ENCODE measurements at places on chromosomes 16 and 17. TPM values are rescaled to one million over a fixed set of nuclear protein-coding genes. Genes with fewer than 3 reads are reported as not detected.

B4GALNT2 gene
- not detected for total RNA-seq

OGFOD1 gene
- total RNA-seq = 40.2 TPM

COPS3 gene
- total RNA-seq = 77.3 TPM

KRT20 gene
- not detected for total RNA-seq

OTOP2 gene
- total RNA-seq = not detected

CACNG4 gene
- total RNA-seq = 0.08 TPM

CTF1 gene
- 0.75 TPM for total RNA-seq

ETV4 gene
- 0.08 TPM for total RNA-seq

KCNH6 gene
- total RNA-seq = 0.09 TPM

ABHD15 gene
- total RNA-seq = 5.6 TPM

DNA sequence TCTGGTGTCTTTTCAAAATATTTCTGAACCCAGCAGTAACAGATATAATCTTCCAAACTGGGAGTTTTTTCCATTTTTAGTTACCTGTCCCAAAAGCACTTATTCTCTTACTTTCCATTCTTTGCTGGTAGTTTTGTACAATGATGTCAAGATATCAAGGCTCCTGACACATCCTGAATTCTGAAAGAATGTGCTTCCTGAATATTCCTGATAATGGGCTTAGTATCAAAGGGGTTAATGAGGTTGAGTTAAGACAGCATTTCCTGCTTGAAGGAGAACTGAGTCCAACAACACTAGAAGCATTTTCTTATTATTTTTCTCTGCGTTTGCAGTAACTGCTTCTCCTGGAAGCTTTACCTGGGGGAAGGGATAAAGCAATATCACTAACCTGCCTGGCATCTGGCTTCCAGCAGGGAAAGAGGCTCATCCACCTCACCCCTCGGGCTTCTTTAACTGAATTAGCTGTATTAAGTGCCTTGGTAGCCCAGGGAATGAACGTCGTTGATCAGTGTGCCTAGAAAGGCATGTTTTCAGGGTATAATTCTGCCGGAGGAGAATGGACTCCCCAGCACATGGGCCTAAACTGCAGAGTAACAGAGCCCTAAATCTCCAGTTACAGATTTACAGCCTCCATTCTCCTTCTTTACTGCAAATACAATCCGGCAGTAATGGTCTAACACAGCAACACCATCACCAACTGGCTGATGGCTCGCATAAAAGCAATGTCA, 134.4 kb downstream of the SNX11 start:
- H3K36me3 ChIP-seq = no peaks in the 10 kb centered on the region
- no peaks in the 10 kb centered on the region for H3K4me1 ChIP-seq
- no peak overlapping the region for H3K27ac ChIP-seq
- no peak overlapping the region for H3K4me3 ChIP-seq

- DNase-seq = no peak
- H3K27me3 ChIP-seq = no peaks in the 10 kb centered on the region
- no peak overlapping the region for H3K27ac ChIP-seq
Measured at GRCh38 chr16:800834-801511, 439 bp upstream of the GNG13 start.

- no peaks in the 10 kb centered on the region for H3K27me3 ChIP-seq
- no peaks in the 10 kb centered on the region for H3K36me3 ChIP-seq
- H3K4me1 ChIP-seq = no peaks in the 10 kb centered on the region
- H3K27ac ChIP-seq = no peak overlapping the region
- DNase-seq = no peak
- no peak overlapping the region for H3K4me3 ChIP-seq
Measured at GRCh38 chr16:13336335-13336734, 434.9 kb downstream of the SHISA9 start.

GRCh38 chr16:87690911-87691685, 74.7 kb downstream of the KLHDC4 start:
- H3K36me3 ChIP-seq = no peaks in the 10 kb centered on the region
- no peaks in the 10 kb centered on the region for H3K4me1 ChIP-seq
- H3K27me3 ChIP-seq = no peaks in the 10 kb centered on the region

GRCh38 chr17:50848039-50848438, 12.7 kb downstream of the WFIKKN2 start:
- no peak overlapping the region for H3K27ac ChIP-seq
- H3K4me1 ChIP-seq = peaks cover 11% of the 10 kb centered on the region
- DNase-seq = no peak
- H3K27me3 ChIP-seq = no peaks in the 10 kb centered on the region

GRCh38 chr16:17101646-17102045, 369.1 kb downstream of the XYLT1 start:
- H3K4me3 ChIP-seq = no peak overlapping the region
- H3K27me3 ChIP-seq = no peaks in the 10 kb centered on the region
- H3K27ac ChIP-seq = no peak overlapping the region
- no peak for DNase-seq
- no peaks in the 10 kb centered on the region for H3K36me3 ChIP-seq

GRCh38 chr17:49755663-49756283, 8.2 kb downstream of the FAM117A start:
- H3K27ac ChIP-seq = no peak overlapping the region
- H3K36me3 ChIP-seq = peaks cover 3% of the 10 kb centered on the region
- H3K27me3 ChIP-seq = no peaks in the 10 kb centered on the region
- no peaks in the 10 kb centered on the region for H3K4me1 ChIP-seq
- DNase-seq = no peak

GRCh38 chr16:75092777-75093176, 23.8 kb downstream of the LDHD start:
- H3K27me3 ChIP-seq = no peaks in the 10 kb centered on the region
- H3K4me1 ChIP-seq = peaks cover 10% of the 10 kb centered on the region
- H3K36me3 ChIP-seq = no peaks in the 10 kb centered on the region
- H3K27ac ChIP-seq = no peak overlapping the region

- H3K27ac ChIP-seq = no peak overlapping the region
- no peaks in the 10 kb centered on the region for H3K36me3 ChIP-seq
- no peaks in the 10 kb centered on the region for H3K27me3 ChIP-seq
- no peak for DNase-seq
- no peak overlapping the region for H3K4me3 ChIP-seq
Measured at GRCh38 chr17:30360086-30360808, 18.5 kb upstream of the CPD start.

DNA sequence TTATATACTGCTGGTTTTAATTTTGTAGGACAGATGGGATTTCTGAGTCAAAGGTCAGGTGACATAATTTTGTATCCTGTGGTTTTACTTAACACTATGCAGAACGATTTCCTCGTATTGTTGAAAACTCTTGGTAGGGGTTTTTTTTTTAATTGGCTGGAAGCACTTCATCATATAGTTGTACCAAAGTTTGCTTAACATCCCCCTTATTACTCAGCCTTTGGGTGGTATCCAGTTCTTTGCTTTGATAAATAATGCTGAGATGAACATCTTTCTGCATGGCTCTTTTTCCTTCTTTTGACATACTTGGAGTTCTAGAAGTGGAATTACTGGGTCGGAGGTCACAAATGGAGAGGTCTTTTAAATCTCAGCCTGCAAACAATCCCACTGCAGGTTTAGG, 419.1 kb downstream of the MAF start:
- no peak overlapping the region for H3K27ac ChIP-seq
- DNase-seq = no peak
- no peak overlapping the region for H3K4me3 ChIP-seq
- H3K27me3 ChIP-seq = no peaks in the 10 kb centered on the region
- H3K36me3 ChIP-seq = no peaks in the 10 kb centered on the region

DNA sequence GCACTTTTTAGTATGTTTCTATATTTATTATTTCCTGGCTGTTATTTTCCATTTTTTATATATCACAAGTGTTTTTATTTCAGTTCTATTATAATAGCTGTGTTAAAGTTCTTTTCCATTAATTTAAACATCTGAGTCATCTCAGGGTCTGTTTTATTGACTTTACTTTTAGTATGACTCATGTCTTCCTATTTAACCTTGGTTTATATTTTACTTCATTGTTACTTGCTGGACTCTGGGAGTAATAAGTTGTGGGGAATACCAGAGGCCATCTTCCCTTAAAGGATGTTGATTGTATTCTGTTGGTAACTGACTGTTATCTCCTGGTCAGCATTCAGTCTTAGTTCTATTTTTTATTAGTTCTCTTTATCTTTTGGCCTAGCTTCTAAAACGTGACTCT, 1508.2 kb downstream of the CDH11 start:
- no peaks in the 10 kb centered on the region for H3K36me3 ChIP-seq
- H3K27me3 ChIP-seq = no peaks in the 10 kb centered on the region
- DNase-seq = no peak
- no peak overlapping the region for H3K27ac ChIP-seq

- H3K36me3 ChIP-seq = no peaks in the 10 kb centered on the region
- no peak overlapping the region for H3K4me3 ChIP-seq
- H3K4me1 ChIP-seq = peaks cover 7% of the 10 kb centered on the region
- H3K27ac ChIP-seq = no peak overlapping the region
- H3K27me3 ChIP-seq = no peaks in the 10 kb centered on the region
Measured at GRCh38 chr17:63564562-63564961, 14.3 kb downstream of the DCAF7 start.

- H3K4me3 ChIP-seq = no peak overlapping the region
- no peak for DNase-seq
- no peak overlapping the region for H3K27ac ChIP-seq
- no peaks in the 10 kb centered on the region for H3K4me1 ChIP-seq
- H3K27me3 ChIP-seq = no peaks in the 10 kb centered on the region
Measured at GRCh38 chr17:36625188-36625587, 23.8 kb downstream of the MRM1 start.

DNA sequence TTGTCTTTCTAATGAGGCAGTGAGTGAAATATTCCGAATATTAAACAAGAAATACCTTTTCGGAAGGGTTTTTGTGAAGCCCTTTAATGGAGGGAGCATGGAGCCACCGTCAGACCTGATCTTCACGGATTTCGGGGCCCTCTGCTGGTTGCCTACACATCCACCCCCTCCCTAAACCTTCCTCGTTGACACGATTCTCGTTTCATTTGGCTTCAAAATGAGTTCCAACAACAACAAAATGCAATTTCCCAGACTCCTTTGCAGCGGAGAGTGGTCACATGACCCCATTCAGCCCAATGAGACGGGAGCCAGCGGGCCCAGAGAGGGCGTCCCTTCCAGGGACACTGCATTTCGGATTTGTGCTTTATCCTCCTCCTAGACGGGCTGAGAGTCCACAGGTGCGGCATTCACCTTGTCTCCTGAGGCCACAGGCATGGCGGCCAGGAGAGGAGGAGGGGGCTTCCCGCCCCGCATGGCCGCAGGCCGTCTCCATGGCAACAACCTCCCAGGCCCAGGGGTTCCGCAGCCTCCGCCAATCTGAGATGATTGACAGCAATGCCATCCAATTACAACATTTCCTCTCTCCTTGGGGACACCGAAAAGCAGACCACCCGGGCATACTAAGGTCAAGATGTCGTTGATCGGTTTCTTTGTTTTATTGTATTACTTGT, 259.8 kb downstream of the C16orf95 start:
- no peak for DNase-seq
- H3K4me3 ChIP-seq = no peak overlapping the region
- no peaks in the 10 kb centered on the region for H3K36me3 ChIP-seq
- no peak overlapping the region for H3K27ac ChIP-seq
- peaks cover 8% of the 10 kb centered on the region for H3K27me3 ChIP-seq
- H3K4me1 ChIP-seq = no peaks in the 10 kb centered on the region

GRCh38 chr17:28216528-28216927, 102.5 kb upstream of the TMEM97 start:
- H3K27ac ChIP-seq = no peak overlapping the region
- H3K36me3 ChIP-seq = no peaks in the 10 kb centered on the region
- H3K4me3 ChIP-seq = no peak overlapping the region
- DNase-seq = no peak

- no peaks in the 10 kb centered on the region for H3K27me3 ChIP-seq
- H3K27ac ChIP-seq = no peak overlapping the region
- no peaks in the 10 kb centered on the region for H3K4me1 ChIP-seq
- no peaks in the 10 kb centered on the region for H3K36me3 ChIP-seq
Measured at GRCh38 chr16:27446721-27447120, 44.7 kb downstream of the IL21R start.

DNA sequence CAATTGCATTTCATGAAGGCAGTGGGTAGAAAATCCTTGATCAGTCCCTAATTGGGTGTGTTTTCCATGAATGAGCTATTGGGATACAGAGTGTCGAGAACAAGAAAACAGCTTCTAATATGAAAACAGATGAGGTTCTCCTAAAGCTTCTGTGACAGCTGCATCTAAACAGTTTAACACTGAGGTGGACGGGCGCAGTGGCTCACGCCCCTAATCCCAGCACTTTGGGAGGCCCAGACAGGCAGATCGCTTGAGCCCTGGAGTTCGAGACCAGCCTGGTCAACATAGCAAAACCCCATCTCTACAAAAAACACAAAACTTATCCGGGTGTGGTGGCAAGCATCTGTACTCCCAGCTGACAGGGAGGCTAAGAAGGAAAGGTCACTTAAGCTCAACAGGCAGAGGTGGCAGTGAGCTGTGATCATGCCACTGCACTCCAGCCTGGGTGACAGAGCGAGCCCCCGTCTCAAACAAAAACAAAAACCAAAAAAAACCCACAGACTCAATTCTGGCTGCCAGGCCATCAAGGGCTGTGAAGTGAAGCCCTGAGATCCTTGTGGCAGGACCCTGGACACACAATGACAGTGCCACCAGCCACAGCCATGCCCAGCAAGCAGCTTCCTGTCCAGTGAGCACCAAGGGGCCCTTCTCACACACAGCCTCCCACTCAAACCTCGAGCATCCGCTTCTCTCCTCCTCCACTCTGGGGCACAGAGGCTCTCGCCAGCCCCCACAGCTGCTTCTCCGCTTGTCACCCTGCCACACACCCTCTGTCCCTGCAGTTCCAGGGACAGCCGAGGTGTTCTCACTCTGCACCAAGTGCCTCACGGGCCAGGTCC, 44.0 kb downstream of the ANKRD11 start:
- H3K4me1 ChIP-seq = peaks cover 28% of the 10 kb centered on the region
- H3K27me3 ChIP-seq = no peaks in the 10 kb centered on the region
- H3K36me3 ChIP-seq = no peaks in the 10 kb centered on the region

- H3K4me1 ChIP-seq = peaks cover 22% of the 10 kb centered on the region
- peak; percentile 78 for DNase-seq
Measured at GRCh38 chr17:76540381-76541300, 797 bp downstream of the PRCD start.
